ENCODE measurements at places on chromosomes 11 and 22.
A peak's percentile ranks its signal among the peaks of the same experiment; 100 is the strongest.

GRCh38 chr11:35418282-35419183 lies 825 bp downstream of the SLC1A2 start:
- no peak for DNase-seq

DNA sequence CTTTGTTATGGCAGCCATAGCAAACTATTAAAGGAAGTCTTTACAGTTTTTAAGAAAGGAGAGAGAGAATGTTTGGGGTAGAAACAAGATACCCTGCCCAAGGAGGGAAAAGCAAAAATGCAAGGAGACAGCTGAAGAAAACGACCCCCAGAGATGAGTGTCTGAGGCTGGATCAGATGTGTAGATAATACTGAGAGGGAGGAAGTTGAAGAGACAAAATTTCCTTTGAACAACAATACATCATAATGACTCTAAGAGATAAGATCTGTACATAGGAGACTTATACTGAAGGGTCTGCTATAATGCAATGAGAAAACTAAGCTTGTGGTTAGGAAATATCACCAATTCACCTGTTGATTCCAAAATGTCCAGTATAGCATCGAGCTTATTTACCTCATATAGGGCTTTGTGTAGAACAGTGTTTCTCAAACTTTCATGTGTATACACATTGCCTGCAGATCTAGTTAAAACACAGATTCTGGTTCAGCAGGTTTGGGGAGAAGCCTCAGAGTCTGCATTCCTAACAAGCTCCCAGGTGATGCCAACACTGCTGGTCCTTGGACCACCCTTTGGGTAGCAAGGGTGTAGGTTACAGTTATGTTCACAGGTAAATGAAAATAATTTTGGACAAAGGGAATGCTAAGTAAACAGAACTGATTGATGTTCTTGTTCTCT lies 5.8 kb upstream of the CEP295 start:
- DNase-seq: no peak

DNA sequence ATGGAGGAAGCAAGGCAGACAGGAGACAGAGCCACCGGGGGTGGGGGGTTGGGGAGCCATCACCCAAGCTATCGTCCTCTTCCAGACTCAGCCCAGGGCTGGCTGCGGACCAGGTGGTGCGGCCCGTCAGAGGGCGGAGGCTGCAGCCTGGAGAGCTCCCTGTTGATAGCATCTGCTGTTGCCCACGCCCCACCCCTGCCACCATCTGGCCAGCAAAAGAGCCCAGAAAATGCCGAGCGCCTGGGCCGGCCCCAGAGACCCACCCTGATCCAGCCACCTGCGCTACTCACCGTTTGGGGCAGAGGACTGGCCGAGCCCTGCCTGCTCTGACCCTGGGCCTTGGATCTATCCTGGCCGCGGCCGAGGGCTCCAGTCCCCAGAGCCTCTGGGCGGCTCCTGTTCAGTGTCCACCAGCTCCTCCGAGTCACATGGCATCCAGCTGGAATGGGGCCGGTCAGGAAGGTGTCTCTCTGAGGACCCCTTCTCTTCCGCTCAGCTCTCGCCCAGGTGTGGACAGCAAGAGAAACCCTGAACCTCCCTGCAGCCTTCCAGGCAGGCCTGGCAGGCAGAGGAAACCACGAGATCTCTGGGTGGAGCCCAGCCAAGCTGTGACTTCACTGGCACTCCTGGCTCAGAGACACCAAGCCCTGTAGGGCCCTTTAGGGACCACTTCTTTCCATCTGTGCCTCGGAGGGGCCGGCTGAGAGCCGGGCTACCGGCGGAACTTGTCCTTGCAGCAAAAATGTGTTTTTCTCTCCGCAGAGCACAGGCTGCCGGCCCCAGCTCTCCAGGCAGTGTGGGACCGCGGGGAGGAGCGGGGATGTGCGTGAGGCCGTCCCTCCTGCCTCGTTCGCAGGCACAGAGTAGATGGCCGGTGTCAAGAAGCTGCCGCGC lies at the start of gene MRGPRE:
TSS of gene MRGPRE (minus strand) at position 567 of the 894 bp plus-strand sequence. CDS start 3,618 bp downstream, outside the sequence.
- DNase-seq: peak; percentile 1

DNA sequence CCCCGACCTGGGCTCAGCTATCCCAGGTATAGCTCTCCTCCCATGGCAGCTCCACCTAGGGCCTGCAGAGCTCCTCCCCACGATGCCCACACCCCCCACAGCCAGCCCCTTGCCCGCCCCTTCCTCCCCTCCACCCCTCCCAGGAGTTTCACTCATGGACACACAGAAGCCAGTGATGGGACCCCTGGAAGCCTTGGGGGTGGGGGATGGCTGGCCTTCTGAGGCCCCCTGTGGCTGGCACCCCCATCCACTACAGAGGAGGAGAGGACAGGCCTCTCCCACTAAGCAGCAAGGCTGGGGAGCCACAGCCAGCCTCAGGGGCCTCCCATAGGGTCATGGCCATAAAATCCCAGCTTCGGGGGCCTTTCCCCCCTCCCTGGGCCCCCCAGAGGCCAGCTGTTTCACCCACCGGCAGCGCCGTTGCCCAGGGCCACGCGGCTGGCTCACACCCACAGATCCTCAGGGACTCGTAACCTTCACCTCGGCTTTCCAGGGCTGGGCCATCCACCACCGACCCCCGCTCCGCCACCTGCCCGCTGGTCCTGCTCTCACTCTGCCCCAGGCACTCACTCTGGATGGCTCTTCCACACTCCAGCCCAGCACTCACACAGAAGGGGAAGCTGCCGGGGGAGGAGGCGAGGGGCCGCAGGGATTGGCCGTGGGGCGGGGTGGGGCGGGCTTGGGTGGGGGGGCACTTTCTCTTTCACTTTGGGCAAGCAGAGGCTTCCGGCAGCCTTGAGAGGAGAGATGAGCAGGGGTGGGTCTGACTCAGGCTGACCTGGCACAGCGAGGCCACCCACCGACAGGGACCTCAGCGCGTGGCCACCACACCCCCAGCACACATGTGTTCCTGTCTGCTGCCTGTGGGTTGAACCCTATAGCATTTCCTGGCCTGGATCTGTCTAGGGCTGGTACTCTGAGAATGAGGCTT lies 2.2 kb downstream of the SLC25A22 start:
- DNase-seq: peak; percentile 71

DNA sequence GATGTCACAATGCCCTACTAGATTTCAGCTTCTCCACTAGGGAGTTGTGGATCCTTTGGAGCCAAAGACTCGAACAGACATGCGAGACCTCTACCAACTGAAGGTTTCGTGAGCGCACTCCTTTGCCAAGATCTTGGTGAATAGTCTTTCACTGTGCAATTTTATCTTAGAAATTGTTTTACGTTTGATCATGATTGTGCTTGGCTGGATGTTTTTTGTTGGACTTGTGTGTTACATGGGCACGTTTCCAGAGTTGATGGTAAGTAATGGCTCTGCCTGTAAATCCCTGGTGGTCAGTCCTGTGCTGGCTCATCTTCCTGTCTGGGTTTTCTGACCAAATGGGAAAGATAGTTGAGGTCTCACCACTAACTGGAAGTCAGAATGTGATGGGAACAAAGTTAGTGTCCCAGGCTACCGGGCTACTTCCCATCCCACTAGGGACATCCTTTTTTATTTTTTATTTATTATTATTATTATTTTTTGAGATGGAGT lies at the start of gene MISFA:
TSS of gene MISFA (plus strand) at position 51 of the 492 bp plus-strand sequence. CDS start at position 191, 140 bp downstream.
- no peak for DNase-seq

- no peak for DNase-seq
These were observed 241.8 kb upstream of the ARHGAP42 start for GRCh38 chr11:100445231-100445735.

- no peak for DNase-seq
These were observed 5.6 kb downstream of the PLAAT2 start for GRCh38 chr11:63557570-63557969.

DNA sequence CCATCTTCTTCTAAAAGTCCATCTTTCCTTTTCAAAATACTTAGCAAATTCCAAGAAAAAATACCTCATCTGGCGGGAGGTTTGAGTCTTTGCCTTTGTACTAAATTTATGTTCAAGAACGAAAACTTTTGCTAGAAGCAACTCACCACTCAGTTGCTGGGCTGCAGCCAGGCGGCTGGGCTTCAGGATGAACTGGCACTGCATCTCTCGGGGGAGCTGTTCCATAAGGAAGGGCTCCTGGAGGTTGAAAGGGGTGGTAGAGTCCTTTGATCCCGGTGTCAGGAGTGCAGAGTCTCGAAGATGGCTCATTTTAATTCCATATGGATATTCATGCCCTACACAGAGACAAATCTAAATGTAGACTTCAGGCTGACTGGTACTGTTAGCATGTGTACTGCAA lies 105.8 kb downstream of the ARHGAP20 start:
- DNase-seq: no peak

DNA sequence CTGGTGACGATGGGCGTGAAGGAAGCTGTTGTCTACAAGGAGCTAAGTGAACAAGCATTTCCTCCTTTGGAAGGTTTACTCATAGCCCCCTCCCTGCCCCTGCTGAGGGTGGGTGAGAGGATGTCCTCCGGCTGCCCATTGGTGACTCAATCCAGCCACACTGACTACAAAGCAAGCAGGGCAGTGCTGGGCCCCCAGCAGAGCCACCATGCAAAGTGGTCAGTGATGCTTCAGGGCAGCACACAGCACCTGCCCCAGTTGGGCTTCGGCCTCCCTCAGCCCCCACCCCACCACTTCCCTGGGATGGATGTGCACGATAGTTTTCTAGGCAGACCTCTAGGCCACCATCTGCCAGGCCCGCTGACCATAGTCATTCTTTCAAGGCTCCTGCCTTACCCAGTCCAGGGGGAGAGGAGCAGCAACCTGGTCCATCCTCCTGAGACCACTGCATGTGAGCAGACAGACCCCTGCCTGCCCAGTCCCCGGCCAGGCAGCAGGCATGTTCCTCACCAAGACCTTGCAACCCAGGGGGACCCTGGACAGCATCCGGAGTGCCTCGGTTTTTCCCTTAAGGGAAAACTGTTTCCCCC lies 125.1 kb downstream of the BCR start:
- DNase-seq: no peak

GRCh38 chr11:64759722-64760719 lies at the start of gene PYGM:
PYGM (minus strand) TSS chr11:64759974; CDS start chr11:64759898, 76 bp downstream.
- no peak for DNase-seq

- DNase-seq: peak; percentile 64
These were observed 16.3 kb upstream of the CYP2R1 start for GRCh38 chr11:14908214-14908880.

- no peak for DNase-seq
These were observed 111.7 kb upstream of the RASSF10 start for GRCh38 chr11:12897390-12897789.

GRCh38 chr22:36244522-36245391 lies 5.4 kb upstream of the APOL2 start:
- DNase-seq: no peak

DNA sequence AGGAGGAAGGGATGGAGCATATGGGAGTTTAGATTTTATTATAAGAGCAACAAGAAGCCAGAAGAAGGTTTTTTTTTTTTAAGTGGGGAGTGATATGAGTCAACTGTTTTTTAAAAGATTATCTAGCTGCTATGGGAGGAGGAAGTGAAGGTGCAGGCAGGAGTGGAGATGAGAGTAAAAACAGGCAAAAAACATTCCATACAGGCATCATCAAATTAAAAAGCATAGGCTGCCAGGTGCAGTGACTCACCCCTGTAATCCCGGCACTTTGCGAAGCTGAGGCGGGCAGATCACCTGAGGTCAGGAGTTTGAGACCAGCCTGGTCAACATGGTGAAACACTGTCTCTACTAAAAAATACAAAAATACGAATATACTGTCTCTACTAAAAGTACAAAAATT lies 368.4 kb upstream of the MTNR1B start:
- no peak for DNase-seq

- peak; percentile 83 for DNase-seq
These were observed 1.4 kb downstream of the BDNF start for GRCh38 chr11:27698872-27699241.

DNA sequence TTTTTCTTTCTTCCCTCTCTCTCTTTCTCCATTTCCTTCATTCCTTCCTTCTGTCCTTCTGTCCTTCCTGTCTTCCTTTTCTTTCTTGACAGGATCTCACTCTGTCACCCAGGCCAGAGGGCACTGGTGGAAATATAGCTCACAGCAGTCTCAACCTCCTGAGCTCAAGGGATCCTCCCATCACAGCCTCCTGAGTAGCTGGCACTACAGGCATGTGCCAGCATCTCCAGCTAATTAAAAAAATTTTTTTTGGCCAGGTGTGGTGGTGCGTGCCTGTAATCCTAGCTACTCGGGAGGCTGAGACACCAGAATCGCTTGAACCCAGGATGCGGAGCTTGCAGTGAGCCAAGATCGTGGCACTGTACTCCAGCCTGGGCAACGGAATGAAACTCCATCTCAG lies 4.8 kb upstream of the DUSP8 start:
- DNase-seq: no peak

- DNase-seq: no peak
These were observed 423.7 kb upstream of the ANO5 start for GRCh38 chr11:21769188-21769587.

DNA sequence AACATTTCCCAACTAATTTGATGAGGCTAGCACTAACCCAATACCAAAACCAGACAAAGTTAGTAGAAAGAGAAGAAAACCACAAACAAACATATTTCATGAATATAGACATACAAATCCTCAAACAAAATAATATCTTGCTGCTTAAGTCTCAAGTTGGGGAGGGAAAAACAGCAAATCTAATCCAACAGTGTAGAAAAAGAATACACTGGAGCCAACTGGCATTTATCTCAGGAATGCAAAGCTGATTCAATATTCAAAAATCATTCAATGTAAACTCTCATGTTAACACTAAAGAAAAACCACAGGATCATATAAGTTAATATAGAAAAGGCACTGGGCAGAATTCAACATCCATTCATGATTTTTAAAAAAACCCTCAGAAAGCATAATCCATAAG lies 18.2 kb downstream of the GNB1L start:
- no peak for DNase-seq

DNA sequence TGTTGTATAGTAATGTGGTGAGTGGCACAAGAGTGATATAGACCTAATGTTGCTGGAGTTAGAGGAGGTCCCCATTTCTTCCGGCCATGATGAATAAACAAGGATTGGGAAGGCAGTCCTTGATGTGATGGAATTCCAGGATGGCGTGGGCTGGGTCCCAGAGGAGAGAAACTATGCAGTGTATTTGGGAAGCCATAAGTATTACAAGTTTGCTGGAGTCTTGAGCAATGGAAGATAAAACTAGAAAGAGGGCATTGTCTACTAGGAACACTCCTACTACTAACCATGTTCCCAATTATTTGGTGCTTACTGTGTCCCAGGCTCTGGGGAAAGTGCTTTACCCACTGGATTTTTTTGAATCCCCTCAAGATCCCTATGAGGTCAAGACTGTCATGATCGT lies 20.0 kb downstream of the LDLRAD3 start:
- no peak for DNase-seq

- DNase-seq: no peak
These were observed 77.7 kb downstream of the MAML2 start for GRCh38 chr11:96265220-96265737.

- DNase-seq: no peak
These were observed 300.9 kb downstream of the TENM4 start for GRCh38 chr11:79139900-79140299.

All from NCI-H1436 (cell line).